ENCODE measurements at places on chromosomes 7 and 10.

DNA sequence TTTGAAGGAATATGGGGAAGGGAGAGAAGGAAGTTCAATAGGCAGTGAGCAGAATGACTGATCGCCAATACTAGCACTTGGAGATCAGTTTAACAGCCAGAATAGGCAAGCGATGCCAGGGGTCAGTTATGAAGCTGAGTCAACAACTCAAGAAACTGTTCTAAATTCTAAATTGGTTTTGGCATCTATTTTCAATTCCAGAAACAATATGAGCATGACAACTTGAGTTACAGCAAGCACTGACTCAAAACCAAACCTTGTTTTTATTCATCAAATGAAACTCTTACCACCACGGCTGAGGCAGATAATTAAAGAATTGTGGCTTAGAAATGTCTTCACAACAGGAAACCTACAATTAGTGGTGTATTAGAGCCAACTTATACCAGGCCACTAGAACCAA lies 180.5 kb upstream of the ASAH2 start:
- DNase-seq, result no peak

GRCh38 chr10:12241810-12242529 lies 46.0 kb downstream of the CDC123 start:
- no peak for DNase-seq

DNA sequence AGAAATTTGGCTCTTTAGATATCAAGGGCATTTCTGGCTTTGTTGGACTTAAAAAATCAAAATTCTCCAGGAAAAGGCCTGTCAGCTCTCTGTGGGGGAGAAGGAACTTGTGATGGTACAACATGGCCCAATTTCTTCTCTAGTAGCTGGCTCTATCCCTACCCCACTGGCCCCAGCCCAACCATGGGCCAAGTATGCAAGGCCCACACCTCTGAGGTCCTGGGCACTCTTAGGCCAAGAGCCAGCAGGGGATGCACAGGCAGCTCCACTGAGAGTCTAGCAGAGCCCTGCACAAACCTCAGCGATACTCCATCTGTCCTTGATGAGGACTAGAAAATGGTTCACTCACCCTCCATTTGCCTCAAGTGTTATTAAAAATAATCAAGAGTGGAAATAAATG lies 261.2 kb downstream of the C7orf25 start:
- DNase-seq, result no peak

GRCh38 chr7:128911423-128912031 lies 1.0 kb upstream of the KCP start:
- no peak for DNase-seq

DNA sequence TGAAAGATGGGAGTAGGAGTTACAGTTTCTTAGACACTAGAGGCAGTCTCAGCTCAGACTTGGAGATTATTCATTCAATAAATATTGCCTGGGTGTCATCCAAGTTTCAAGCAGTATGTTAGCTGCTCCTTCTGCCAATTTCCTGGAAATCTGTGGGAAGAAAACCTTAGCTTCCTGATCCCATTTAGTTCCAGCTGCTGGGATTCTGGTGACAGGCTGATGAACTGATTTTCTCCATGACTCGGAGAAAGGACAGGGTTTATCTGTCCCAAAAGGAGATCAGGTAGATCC lies 95.8 kb downstream of the CLEC2L start:
- DNase-seq, result no peak

GRCh38 chr10:131979821-131980270 lies 1.9 kb downstream of the BNIP3 start:
- peak; percentile 17 for DNase-seq

DNA sequence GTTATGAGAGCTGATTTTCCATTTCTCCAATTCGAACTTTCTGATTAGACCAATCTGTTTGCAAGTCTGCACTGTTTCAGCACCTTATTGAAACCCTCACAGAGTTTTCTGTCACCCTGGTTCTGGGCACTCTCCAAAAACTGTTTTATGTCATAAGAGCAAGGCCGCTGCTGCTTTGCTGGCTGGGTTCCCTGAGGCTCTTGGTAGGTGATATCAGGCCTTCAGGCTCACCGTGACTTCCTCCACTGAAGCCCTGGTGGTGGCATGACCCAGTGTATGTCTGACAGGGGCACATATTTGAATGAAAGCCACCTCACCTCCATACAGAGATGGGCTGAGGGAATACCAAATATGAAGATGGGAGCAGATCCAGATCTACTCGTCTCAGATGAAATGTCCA lies 8.3 kb downstream of the RABGEF1 start:
- no peak for DNase-seq

DNA sequence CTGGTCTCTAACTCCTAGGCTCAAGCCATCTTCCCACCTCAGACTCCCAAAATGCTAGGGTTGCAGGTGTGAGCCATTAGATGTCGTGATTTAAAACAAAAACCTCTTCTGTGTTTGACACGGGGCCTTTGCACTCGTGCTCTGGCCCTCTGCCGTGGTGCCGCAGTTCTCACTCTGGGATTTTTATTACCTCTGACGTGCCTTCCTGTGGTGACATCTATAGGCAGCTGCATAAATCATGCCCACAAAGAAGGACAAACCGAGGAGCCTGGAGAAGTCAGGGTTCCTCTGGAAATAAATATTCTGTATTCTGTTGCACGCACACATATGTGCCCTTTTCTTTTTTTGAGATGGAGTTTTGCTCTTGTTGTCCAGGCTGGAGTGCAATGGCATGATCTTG lies 25.9 kb upstream of the OCM start:
- no peak for DNase-seq

GRCh38 chr10:114806562-114807391 lies 14.8 kb upstream of the FHIP2A start:
- no peak for DNase-seq

Measured in substantia nigra (tissue), 51 donors.